CD4-positive, alpha-beta T cell treated with Interleukin-17A for 4 hours (primary cell): ENCODE measurements at places on chromosomes 7 and 10.

- DNase-seq: no peak
These were observed 74.3 kb upstream of the CSTF2T start for GRCh38 chr10:51773681-51774080.

- DNase-seq: peak; percentile 34
These were observed 861 bp upstream of the USP6NL start for GRCh38 chr10:11612021-11613001.

DNA sequence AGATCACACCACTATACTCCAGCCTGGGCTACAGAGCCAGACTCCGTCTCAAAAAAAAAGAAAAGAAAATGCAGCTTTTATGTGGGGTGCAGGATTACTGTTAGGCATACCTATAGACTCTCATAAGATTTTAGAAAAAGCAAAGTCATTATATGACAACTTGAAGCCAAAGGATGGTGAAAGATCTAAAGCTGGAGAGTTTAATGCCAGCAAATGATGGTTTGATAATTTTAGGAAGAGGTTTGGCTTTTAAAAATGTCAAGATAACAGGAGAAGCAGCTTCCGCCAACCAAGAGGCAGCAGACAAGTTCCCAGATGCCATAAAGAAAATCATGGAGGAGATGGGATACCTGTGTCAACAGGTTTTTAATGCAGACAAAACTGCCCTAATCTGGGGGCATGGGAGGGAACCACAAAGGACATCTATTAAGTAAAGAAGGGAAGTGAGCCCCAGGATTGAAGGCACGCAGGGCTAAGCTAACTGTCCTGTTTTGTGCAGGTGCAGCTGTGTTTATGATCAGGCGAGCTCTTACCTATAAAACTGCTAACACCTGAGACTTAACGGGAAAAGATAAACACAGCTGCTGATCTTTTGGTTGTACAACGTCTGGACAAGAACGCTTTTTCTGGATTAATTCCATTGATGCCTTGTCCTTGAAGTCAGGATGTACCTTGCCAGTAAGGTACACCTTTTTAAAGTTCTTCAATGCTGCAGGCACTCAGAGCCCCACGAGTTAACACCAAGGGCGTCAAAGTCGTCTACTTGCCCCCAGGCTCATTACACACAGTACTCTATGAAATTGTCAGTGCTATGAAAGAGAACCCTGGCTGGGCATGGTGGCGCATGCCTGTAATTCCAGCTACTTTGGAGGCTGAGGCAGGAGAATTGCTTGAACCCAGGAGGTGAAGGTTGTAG is 10.5 kb upstream of the ANKRD61 start:
- no peak for DNase-seq

GRCh38 chr7:55018361-55019190 is at the start of gene EGFR:
EGFR (plus strand) TSS chr7:55019017; CDS start chr7:55019278, 261 bp downstream.
- DNase-seq: no peak

DNA sequence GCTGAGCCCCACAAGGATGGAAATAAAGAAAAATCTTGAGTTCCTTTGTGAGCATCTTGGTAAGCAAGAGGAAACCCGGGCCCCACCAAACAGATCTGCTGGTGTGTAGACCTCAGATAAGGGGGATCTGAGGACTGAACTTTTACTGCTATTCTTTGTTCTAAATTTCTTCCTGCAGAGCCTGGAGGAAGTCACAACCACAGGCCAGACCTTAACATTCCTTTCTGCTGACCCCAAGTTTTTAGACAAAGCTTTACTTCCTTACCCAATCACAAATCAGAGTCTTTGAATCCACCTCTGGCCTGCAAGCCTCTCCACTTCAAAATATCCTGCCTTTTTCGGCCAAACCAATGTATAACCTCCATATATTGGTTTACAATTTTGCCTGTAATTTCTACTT is 352.6 kb upstream of the AUTS2 start:
- DNase-seq: no peak

GRCh38 chr10:3136336-3136735 is 36.2 kb downstream of the PITRM1 start:
- no peak for DNase-seq

GRCh38 chr7:82778021-82778420 is 334.4 kb upstream of the CACNA2D1 start:
- DNase-seq: no peak

GRCh38 chr10:118003126-118003525 is 43.6 kb downstream of the RAB11FIP2 start:
- no peak for DNase-seq

DNA sequence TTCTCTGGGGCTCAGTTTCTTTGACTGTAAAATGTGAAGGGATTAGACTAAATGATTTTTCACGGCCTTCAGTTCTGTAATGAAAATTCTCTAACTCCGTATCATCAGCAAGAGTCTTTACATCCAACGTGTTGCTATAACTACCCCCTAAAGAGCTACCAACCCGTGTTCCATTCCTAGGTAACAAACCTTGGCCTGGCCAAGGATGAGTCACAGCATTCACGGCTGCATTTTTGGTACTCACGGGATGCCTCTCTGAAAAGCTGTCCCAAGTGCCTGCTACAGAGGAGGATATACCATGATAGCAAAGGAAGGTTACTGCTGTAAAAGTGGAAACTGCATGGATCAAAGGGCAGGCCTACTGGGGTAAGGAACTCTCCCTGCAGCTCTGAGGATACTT is 5.9 kb downstream of the LRRC4 start:
- DNase-seq: no peak

DNA sequence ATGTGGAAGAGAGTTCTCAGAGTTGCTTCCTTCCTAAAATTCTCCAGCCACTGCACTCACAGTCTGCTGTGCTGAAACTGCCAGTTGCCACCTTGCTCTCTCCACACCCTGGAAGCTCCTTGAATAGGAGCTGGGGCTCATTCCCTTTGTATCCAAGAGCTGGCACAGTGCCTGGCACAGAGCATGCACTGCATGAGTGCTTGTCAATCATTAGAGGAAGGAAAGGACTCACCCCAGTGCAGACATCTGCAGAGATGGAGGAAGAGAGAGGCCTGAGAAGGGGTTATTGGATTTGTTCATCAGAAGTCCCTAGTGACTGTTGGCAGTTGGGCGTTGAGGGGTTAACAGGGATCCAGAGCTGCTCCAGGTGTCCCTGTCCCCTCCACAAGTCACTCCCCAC is 41.7 kb upstream of the DUSP5 start:
- DNase-seq: no peak
